Stimulated activated CD8-positive, alpha-beta memory T cell treated with anti-CD3 and anti-CD28 coated beads, Interleukin-15, amount 100 ng/mL, for 48 hours (primary cell): ENCODE measurements at places on chromosomes 5 and 9.

DNA sequence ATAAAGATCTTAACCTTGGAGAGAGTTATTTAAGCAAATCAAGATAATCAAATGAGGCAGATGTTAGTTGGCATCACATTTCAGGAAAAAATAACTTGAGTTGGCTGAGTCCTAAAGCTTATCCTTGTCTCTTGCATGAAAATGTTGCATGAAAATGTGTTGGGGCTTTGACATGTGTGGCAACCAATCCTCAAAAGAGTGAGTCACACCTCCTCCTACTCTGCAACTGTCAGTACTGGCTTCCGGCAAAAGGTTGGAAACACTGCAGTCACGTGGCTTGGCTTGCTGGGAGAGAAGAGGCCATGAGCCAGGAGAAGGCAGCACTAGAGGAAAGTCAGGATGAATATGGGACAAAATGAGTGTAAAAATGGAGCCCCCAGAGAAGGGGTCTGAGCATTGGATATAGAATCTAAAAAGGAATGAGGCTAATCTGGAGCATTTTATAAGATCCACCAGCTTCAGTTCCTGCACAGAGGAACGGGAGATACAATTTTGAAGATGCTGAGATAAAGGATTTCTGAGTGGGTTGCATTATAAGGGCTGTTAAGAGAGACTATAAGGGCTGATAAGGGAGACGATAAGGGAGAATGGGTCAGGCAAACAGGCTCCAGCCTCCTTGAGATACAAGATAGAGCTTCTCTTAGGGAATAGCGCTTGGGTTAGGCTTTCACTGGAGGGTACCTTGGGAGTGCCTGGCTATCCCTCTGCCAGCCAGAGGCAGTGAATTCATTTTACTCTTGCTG lies 43.1 kb downstream of the SPATA31D1 start:
- no peak for DNase-seq

GRCh38 chr5:34844999-34845398 lies 6.0 kb downstream of the TTC23L start:
- no peak for DNase-seq

DNA sequence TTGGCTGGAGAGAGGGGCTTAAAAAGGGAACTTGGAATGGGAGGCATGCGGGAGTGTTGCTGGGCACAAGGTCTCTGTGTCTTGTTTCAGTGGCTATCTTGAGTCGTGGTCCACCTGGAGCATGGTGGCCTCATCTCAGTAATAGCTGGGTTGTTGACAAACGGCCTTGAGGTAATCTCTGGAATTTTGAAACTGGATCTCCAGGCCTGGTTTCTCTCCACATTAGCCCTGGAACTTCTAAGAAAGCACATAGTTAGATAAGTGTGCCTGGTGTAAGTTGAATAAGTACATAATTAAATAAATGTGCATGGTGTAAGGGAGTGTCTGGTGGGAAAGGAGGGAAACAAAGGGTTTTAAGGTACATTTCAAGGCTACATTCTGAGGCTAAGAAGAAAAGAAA lies 62.2 kb downstream of the INIP start:
- DNase-seq = no peak

DNA sequence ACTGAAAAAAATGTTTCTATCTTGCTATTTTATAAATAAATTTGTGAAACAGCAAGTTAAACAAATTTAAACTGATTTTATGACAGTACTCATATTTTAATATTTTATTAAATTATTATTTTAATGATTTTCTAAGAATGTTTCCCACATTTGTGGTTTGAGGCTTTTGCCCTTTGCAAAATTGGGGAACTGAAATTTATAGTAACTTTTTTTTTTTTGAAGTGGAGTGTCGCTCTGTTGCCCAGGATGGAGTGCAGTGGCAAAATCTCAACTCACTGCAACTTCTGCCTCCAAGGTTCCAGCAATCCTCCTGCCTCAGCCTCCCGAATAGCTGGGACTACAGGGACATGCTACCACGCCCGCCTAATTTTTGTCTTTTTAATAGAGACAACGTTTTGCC lies 7.2 kb upstream of the ADGRV1 start:
- DNase-seq = no peak

GRCh38 chr5:9641806-9642355 lies 11.7 kb upstream of the TAS2R1 start:
- no peak for DNase-seq

GRCh38 chr9:77673941-77674791 lies 26.0 kb upstream of the GNA14 start:
- no peak for DNase-seq

GRCh38 chr9:130599625-130600024 lies 20.2 kb downstream of the FUBP3 start:
- DNase-seq = no peak

GRCh38 chr9:13445103-13445500 lies 165.6 kb upstream of the MPDZ start:
- DNase-seq = no peak

DNA sequence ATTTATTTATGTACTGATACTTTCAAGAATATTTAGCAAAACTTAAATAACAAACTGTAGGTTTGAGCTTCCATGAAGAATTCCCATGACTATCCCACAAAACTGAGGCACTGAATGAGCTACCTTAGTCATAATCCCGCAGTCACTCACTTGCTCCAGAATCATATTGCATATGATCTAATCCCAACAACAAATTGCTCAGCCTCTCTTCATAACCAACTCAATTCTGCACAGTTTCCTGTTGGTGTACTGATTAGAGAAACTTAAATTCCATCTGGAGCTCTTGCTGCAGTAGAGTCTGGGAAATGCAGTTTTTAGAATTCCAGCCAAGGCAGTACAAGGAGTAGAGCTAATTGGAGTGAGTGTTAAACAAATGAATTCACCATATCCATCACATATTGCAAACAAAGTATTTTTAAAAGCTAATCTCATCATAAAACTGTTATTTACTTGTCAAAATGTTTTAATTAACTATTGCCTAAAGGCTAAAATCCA lies 35.7 kb upstream of the CDH18 start:
- no peak for DNase-seq

DNA sequence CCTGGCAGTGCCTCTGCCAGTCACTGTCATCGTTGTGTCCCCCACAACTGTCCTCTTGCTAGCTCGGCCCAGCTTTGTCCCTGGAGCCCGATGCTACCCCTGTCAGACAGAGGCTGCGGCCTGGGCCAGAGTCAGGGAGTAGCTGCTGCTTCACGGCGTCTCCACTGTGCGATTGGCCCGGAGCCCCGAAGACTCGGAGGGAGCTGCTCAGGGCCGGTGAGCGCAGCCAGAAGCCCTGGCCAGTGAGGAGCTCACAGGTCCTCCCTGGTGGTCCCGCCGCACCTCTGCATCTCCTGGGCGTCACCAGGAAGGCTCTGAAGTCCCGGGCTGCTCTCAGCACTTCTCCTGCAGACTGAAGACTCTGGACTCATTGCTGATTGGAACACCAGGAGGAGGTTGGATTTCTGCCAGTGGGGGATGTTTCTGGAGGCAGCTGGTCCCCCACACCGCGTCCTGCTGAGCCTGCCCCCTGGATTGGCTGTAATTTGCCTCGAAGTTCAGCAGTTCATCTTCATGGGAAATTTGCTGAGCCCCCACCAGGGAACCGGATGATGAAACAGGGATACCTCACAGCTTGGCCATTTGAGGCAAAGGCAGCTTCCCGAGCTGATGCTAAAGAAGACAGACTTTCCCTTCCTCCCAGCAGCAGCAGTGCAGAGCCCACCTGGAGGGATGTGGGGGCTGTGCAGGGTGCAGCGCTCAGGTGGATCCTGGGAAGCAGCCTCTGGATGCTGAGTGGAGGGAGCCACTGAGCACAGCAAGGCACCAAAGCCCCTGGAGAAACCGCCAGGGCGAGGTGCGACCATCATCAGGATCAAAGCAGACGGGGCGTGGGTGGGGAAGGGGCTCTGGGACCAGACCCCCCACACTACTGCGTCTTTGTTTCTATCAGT lies 45.6 kb downstream of the USP20 start:
- no peak for DNase-seq

DNA sequence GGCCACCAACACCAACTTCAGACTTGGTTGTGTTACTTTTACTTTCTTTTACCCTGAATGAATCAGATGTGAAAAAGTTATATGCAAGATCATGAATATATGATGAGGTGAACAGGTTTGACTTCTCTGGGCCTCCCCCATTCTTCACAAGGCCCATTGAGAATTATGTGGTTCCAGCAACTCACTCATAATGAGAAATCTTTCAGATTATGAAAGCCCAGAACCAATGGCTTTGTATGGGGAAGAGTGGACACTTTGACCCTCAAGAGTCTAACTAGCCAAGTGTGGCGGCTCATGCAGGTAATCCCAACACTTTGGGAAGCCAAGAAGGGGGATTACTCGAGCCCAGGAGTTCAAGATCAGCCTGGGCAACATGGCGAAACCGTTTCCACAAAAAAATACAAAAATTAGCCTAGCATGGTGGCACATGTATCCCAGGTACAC lies 16.1 kb upstream of the LNPEP start:
- no peak for DNase-seq

- DNase-seq = no peak
These were observed 15.0 kb upstream of the UGT3A1 start for GRCh38 chr5:36006163-36006562.

GRCh38 chr5:9196403-9197227 lies 349.3 kb downstream of the SEMA5A start:
- no peak for DNase-seq

- no peak for DNase-seq
These were observed 182.4 kb upstream of the S1PR3 start for GRCh38 chr9:88808761-88809354.

DNA sequence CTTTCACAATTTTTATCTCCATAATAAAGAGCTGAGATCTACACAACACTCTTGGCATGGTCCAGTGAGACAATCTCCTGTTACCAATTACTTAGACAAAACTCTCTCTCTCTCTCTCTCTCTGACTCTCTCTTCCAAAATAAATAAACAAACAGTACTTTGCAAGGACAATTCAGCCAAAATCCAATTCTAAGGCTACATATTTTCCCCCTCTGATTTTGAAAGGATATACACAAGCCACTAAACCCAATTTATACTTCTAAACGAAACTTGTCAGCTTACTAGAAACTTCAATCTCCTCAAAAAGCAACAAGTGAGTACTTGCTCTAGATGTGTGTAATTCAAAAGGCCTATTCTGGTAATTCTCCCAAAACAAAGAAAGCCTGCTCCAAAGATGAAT lies 26.3 kb upstream of the TNPO1 start:
- no peak for DNase-seq

- no peak for DNase-seq
These were observed 24.2 kb downstream of the CORO2A start for GRCh38 chr9:98168153-98168780.

- no peak for DNase-seq
These were observed 27.3 kb downstream of the PUM3 start for GRCh38 chr9:2816476-2817141.

GRCh38 chr9:125493384-125493783 lies 213.6 kb downstream of the MAPKAP1 start:
- DNase-seq = no peak

DNA sequence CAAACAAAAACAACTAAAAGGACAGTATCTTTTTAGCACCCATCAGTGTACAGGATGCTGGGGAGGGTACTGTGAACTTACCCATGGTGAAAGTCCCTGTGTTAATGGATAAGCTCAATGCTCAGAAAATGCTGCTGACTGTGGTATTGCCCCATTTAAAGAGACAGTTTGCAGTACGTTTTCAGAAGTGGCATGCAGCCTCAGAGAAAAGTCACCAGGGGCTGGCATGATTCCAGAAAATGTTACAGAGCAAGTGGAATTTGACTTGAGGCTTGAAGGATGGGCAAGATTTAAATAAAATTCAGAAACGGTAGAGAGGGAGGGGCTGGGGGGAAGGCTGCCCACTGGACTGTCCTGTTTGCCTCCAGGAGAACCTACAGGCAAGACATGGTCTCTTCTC lies 7.2 kb downstream of the S1PR3 start:
- no peak for DNase-seq

- no peak for DNase-seq
These were observed 1.2 kb downstream of the PDE8B start for GRCh38 chr5:77211691-77212047.

GRCh38 chr9:90808890-90809685 lies 7.5 kb downstream of the SYK start:
- DNase-seq = no peak

GRCh38 chr5:167965710-167966109 lies 325.7 kb upstream of the WWC1 start:
- DNase-seq = no peak

GRCh38 chr5:56686337-56687195 lies 128.8 kb upstream of the MAP3K1 start:
- no peak for DNase-seq

- no peak for DNase-seq
These were observed 35.5 kb upstream of the ADAMTSL1 start for GRCh38 chr9:18438300-18438925.

GRCh38 chr5:110104726-110105669 lies 415.3 kb downstream of the MAN2A1 start:
- DNase-seq = no peak

DNA sequence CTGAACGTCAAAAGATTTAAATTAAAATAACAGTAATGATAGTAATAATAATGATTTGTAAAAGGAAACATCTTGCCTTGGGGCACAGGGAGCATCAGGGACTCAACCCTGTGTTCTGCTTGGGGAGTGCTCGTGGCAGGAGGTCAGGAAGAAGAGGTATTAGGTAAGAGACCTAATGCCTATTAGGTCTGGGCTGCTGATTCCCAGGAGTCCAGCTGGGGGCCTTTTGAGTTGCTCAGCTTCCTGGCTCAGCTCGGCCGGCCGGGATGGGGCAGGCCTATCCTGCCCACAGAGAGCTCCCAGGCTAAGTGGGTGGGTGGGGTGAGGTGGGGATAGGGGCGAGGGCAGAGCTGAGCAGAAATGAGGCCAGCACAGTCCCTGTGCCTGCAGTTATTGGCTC lies 17.5 kb downstream of the LMX1B start:
- no peak for DNase-seq

GRCh38 chr9:135050072-135050990 lies 37.1 kb upstream of the OLFM1 start:
- DNase-seq = no peak

DNA sequence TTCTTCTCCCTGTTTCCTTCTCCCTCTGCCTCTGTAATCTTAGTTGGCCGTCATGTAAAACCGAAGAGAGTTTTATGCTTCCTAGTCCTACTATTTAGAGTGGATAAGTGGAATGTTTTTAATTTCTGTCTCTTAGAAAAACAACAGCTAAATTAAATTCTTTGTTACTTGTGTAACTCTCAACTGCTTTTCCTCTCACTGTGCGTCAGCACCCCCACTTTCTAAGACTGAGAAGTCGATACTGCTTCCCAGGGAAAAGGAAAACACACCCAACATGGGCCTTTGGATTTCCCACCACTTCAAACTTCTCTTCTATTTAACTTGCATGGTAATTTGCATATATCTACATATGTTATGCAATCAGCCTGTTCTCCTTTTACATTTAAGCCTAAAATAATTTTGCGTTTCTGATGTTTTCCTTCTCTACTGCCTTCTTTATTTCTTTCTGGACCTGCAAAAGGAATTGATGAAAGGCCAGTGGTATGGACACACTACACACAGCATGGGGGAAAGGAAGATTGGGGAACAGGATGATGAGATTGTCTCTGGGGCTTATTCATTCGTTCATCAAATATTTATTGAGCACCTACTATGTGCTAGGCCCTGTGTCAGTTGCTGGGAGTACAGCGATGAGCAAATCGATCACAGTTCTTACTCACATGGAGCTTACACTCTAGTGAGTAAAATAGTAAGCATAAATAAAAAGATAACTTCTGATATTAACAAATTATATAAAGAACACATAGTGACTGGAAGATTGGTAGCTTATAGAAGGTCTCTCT lies 52.5 kb upstream of the CTNNA1 start:
- DNase-seq = no peak
